ENCODE measurements at places on chromosomes 4 and X.

DNA sequence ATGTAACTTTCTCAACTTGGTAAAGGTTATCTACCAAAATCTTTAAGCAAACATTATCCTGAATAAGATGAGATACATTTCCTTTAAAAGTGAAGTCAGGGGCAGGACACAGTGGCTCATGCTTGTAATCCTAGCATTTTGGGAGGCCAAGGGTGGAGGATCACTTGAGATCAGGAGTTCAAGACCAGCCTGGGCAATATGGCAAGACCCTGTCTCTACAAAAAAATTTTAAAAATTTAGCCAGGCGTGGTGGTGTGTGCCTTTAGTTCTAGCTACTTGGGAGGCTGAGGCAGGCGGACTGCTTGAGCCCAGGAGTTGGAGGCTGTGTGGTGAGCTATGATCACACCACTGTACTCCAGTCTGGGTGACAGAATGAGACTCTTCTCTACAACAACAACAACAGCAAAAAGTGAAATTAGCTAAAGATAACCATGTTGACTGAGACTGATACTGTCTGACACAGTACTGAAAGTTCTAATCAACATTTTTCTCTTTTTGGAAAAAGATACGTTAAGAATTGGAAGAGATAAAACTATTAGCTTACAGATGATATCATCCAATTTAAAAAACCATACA is 4.9 kb downstream of the DCAF16 start:
- DNase-seq = no peak

- DNase-seq = no peak
Measured at GRCh38 chr4:165720411-165721082, 152.5 kb upstream of the TLL1 start.

DNA sequence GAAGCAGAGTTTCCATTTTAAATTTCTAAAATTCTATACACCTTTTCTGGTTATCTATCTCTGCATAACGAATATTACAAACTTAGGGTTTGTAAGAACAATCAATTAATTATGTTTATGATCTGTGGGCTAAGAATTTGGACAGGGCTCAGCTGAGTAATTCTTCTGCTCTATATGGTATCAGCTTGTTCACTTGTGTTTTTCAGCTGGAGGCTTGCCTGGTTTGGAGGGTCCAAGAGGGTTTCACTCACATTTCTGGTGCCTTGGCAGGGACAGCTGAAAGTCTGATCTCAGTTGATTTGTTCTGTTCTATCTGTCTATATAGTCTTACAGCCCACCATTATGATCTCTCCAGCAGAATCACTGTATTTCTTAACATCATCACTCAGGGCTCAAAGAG is 57.8 kb upstream of the ADGRA3 start:
- no peak for DNase-seq

DNA sequence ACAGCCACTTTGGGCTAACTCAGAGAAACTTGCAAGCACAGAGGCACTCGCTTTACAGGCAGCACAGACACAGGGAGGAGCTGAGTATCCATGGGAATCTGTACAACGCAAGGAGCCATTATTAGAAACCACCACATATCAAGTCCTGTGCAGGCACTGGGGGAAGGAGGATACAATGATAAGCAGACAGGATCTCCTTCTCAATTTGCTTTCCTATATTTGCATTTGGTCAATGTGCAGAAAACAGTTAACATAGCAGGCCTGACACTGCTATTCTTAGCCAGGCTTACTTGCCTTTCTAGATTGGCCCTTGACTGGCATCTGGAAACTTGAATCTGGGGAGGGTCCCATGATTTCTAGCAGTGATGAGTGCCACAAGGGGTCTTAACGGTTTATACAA is 65.8 kb downstream of the TEC start:
- DNase-seq = no peak

DNA sequence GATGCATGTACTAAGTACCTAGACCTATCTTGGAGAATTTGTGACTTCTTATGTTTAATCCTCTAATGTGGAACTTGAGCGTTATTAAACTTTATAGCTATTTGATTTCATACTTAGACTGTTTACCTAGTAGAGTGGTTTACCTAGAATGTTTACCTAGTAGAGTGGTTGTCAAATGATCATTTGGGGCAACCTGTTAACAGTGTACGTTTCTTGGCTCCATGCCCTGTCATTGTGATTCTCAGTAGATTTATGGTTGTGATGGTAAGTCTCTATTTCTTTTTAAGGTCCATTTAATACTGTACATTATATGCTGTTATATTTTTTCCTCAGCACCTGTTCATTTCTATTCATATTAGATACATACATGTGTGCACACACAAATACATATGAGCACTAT is 233.0 kb upstream of the MAD2L1 start:
- no peak for DNase-seq

DNA sequence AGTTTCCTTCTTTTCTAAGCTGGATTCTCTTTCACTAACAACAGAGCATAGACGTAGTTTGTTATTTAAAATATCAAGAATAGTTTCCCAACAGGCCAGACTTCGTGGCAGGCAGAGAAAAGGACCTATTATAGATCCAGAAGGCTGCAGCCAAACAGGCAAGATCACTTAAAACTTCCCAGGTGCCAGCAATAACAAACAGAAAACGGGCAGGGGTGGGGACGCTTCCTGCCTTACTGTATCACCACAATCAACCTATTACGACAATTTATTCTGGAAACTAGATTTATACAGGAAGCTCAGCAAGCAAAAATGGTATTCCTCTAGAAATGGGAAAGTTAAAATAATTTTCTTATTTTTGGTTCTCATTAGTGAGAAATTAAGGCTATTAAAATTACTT is 22.1 kb downstream of the RWDD4 start:
- DNase-seq = no peak

DNA sequence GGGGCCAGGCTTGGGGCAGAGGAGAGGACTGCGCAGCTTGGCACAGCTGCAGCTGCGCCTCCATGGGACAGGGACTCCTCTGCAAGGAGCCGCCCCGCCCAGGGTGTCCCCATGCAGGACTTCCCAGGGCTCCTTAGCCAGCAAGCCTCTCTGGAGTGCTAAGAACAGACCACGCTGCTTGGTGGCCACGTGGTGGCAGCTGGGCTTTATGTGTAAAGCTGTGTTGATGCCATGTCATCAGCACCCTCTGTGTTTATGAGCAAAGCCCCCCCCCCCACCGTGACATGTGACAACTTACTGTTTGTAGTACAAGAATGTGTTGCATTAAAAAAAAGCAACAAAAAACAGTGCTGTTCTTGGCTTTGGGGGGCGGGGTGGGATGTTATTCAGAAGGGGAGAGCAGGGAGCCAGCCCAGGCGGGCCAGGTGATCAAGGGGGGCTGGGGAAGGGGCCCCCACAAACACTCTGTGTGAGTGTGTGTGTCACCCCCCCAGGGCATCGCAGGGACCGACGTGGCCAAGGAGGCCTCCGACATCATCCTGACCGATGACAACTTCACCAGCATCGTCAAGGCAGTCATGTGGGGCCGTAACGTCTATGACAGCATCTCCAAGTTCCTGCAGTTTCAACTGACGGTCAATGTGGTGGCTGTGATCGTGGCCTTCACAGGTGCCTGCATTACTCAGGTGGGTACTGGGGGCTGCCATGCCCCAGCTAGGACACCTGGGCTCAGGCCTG is 40.3 kb downstream of the ATP2B3 start:
- DNase-seq = no peak

DNA sequence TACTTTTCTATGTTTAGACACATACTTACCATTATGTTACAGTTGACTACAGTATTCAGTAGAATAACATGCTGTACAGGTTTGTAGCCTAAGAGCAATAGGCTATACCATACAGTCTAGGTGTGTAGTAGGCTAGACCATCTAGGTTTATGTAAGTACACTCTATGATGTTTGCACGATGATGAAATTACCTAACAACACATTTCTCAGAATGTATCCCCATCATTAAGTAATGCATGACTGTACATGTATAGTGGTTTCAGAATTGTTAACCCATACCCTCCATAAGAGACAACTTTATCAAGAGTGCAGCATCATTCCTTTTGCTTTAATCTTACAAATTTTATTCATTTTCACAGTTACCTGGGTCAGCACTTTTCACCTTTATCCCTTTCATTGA is 126.8 kb downstream of the CLCN5 start:
- no peak for DNase-seq

- DNase-seq = no peak
Measured at GRCh38 chrX:154472685-154473632, 6.1 kb downstream of the LAGE3 start.

DNA sequence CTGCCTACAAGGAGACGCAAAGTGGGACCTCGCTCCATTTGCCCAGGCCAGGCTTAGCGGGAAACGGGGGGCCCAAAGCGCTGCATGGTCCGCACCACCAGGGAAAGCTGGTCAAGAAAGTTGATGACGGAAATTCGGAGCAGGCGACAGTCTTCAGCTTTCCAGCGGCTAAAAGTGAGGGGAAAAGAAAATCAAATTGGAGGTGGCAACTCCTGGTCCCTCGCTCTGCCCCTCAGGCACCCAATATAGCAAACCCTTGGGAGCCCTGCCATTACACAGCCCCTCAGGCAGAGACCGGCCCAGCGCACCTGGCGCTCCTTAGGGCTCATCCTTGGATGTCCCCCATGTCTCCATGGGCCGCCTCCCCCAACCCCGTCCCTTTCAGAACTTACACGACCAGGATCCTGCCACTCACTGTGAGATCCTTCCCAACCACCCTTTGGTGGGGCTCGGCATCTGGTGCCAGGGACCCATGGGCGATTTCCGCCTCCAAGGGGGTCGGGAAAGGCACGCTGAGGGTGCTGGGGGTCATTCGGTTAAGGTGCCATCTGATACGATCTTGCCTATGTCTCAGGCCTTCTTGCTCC is 1.1 kb downstream of the LAGE3 start:
- no peak for DNase-seq

- DNase-seq = no peak
Measured at GRCh38 chr4:2583092-2583491, 46.6 kb downstream of the FAM193A start.

GRCh38 chr4:85963231-85963630 is 396.6 kb downstream of the MAPK10 start:
- DNase-seq = no peak

DNA sequence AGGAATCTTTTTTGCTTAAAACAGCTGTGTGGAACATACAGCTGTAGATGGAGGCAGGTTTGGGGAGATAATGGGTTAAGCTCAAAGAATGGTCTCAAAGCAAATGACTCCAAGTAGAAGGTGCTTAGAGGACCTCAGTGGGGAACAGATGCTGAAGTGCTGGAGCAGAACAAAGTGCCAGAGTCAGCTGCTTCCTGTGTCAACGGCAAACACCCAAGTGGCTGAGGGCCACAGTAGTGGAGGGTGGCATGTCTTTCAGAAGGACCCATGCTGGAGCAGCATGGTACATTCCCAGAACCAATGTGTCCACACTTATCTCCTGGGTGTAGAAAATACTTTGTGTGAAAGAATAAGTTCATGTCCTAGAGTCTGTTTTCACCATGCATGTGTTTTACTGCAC is 197.5 kb downstream of the CCNG2 start:
- no peak for DNase-seq

- DNase-seq = no peak
Measured at GRCh38 chr4:154928640-154929257, 147.7 kb downstream of the RBM46 start.

- no peak for DNase-seq
Measured at GRCh38 chr4:169311643-169312365, 41.0 kb upstream of the SH3RF1 start.

GRCh38 chr4:145587088-145587754 is 32.0 kb upstream of the MMAA start:
- no peak for DNase-seq

GRCh38 chr4:115113506-115114106 is at the start of gene NDST4:
Gene NDST4 (minus strand): TSS chr4:115113620. CDS start chr4:115077036, 36,584 bp downstream.
- DNase-seq = no peak

DNA sequence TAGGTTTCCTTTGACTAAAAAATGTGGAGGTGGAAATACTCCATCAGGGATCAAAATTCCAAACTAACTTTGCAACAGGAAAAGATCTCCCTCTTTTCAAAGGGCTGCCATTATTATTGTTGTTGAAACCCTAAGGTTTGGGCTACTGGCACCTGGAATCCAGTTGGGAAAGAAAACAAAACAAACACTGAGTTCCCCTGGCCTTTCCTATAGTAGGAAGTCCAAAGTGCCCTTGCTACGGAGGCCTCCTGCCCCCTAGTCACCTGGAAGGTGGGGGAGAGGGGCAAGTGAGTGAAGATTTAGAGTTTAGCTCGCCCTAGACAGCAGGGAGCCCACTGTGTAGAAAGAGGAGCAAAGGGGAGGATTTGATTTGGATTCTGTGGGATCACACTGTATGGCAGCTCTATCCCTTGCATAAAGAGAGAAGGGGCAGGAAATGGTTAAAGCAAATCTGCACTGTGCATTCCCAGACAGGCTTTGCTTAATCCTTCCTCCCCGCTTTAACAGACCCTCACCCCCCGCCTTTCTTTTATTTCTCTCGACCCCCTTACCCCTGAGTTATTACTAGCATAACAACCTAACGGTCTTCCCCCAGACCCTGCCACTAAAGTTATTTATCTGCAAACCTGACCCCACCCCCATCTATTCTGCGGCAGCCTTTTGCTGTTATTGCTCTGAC is 627 bp upstream of the FAT4 start:
- no peak for DNase-seq

DNA sequence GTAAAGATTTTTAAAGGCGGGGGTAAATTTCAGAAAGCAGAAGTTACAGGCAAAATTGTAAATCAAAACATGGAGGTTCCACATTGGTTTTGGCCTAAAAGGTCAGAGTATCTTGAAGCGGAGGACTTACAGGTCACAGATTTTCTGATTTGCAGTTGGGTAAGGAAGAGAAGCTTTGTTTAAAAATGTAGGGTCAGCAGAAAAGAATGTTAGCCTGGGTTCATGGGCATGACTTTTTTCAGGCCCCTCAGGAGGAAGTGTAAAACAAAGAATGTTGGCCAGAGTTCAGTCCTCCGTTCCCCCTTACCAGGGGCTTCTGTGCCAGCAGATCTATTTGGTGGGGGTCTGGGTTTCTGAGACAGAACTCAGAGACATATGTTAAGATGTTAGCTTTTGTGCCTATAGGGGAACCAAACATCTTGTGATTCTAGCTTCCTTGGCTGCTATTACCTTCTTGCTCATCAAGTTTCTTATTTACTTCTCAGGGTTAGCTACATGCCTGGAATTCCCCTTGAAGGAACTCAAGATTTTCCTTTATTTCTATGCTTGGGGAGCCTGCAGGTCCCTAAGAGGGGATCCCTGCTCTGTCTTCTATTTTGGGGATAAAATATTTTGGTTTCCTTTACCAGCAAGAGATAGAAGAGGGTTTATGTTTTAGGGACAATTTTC is 160.3 kb downstream of the ANK2 start:
- DNase-seq = no peak

- DNase-seq = no peak
Measured at GRCh38 chrX:39893417-39894338, 204.1 kb downstream of the BCOR start.

GRCh38 chr4:116847616-116848015 is 237.8 kb downstream of the TRAM1L1 start:
- DNase-seq = no peak

DNA sequence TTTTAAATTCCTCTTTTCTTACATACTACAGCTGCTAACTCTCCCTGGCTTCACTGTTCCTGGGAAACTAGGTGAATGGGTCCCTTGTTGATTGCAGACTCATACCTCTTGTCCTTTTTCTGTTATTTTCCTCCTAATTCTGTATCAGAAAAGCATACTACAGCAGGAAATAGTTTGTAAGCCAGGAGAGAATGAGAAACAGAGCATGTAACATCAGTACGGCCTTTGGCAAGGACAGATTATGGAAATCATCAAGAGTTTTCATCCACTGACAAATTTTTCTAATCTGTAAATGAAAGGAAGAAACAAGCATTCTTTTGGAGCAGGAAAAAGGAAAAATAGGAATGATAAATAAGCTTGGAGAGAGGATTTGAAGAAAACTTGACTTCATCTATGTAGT is 239.2 kb downstream of the ANTXR2 start:
- no peak for DNase-seq

- DNase-seq = no peak
Measured at GRCh38 chrX:10172877-10173276, 16.1 kb downstream of the CLCN4 start.

All from activated naive CD4-positive, alpha-beta T cell treated with anti-CD3 and anti-CD28 coated beads, Interleukin-2, amount 50 U/mL, for 72 hours (primary cell).